Right renal cortex interstitium (tissue), 3 donors: ENCODE measurements at places on chromosomes 16 and 17. TPM values are rescaled to one million over a fixed set of nuclear protein-coding genes. Genes with fewer than 3 reads are reported as not detected.

DNA sequence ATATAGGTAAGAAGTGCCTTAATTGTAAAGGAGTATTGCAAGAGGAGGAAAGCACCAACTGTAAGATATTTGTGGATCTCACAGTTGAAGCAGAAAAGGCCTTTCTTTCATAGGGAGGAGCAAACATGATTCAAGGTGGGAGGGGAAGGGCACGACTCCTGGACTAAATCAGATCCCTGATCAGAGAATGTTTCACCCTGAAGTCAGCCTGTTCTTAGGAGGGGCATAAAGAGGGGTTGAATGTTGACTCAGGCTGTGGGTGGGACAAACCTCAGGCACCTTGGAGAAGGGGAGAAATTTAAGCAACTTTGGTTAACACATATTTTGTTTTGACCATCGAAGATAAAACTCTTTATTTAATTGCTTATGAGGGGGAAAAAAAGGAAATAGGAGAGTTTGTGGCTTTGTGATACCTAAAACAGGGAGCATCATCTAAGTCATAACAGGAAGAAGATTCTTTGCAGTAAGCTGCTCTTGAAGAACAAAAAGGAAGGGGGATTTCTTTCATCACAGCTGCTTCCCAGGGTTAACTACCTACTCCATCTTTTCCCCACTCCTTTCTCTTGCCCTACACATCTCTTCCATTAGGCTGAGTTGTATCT lies 158.6 kb upstream of the ZNF267 start:
- DNase-seq: no peak

DNA sequence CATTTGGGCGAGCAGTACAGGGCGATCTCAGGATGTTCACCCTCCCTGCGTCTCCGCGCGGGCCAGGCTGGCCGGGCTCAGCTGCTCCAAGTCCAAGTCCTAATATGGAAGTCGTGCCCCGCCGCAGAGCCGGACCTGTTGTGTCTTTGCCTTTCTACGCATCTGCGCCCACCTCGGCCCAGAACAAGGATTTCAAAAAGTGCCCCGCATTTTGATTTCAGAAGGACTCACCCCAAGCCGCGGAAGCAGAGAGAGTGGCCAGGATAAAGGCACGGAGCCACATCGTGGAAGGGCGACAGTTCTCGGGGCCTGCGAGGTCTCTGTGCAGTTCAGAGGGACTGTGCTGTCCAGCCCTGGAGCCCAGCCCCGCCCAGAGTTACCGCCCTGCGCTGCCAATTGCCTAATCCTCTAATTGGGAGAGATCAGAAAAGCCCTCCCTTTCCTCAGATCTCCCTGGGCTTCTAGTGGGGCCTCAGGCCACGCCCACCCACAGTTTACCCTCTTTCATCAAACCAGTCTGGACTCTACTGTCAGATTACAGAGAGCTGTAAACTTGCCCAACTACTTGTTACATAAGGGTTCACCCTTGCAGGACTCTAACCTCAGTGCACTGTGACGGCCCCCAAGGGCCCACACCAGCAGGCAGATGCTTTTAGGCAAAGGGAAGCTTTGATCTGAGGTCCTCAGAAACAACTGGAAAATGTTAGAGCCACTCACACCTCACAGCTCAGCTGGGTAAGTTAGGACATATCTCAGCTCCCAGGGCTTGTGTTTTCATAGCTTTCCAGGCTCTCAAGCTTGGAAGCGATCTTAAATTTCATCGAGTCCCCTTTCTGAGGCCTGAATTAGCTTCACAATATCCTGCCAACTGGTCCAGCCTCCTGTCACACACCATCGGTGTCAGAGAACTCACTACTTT lies at the start of gene CES1:
TSS of gene CES1 (minus strand) at position 324 of the 919 bp plus-strand sequence. CDS start at position 283, 41 bp downstream.
- DNase-seq: no peak

GRCh38 chr17:79974566-79975497 lies 60.8 kb downstream of the TBC1D16 start:
- no peak for DNase-seq

Gene CIBAR2
- polyA plus RNA-seq: 0.21 TPM

- no peak for DNase-seq
Measured at GRCh38 chr17:41653421-41653820, 29.0 kb upstream of the KRT17 start.

DNA sequence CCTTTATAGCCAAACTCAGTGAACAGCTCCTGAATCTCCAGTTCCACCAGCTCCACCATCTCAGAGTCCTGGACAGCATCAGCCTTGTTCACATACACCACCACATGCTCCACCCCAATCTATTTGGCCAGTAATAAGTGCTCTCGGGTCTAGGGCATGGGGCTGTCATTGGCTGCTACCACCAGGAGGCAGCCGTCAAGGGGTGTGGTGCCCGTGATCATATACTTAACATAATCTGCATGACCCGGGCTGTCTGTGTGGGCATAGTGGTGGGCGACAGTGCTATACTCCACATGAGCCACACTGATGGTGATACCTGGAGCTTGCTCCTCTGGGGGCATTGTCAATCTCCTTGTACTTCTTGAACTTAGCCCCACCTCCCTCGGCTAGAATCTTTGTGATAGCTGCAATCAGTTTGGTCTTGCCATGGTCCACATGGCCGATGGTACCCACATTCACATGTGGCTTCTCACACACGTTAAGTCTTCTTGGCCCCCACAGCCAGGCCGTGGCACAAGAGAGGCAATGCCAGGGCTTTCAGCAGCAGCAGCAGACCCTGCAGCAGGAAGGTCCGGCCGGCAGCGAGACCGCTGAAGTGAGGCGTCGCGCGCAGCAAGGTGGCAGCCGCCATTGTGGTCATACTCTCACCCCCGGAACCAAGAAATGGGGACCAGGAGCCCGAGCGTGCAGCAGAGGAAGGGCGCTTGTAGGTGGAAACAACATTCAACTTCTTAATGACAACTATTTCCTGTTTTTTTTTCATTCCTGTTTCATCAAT lies 210.3 kb upstream of the WSB1 start:
- DNase-seq: no peak

GRCh38 chr17:81570964-81571363 lies 18.8 kb upstream of the FAAP100 start:
- no peak for DNase-seq

- DNase-seq: no peak
Measured at GRCh38 chr17:80416940-80417293, 1.9 kb downstream of the ENDOV start.

Gene LDHD
- 4.9 TPM for polyA plus RNA-seq

Gene CNTD1
- polyA plus RNA-seq: 2.0 TPM

DNA sequence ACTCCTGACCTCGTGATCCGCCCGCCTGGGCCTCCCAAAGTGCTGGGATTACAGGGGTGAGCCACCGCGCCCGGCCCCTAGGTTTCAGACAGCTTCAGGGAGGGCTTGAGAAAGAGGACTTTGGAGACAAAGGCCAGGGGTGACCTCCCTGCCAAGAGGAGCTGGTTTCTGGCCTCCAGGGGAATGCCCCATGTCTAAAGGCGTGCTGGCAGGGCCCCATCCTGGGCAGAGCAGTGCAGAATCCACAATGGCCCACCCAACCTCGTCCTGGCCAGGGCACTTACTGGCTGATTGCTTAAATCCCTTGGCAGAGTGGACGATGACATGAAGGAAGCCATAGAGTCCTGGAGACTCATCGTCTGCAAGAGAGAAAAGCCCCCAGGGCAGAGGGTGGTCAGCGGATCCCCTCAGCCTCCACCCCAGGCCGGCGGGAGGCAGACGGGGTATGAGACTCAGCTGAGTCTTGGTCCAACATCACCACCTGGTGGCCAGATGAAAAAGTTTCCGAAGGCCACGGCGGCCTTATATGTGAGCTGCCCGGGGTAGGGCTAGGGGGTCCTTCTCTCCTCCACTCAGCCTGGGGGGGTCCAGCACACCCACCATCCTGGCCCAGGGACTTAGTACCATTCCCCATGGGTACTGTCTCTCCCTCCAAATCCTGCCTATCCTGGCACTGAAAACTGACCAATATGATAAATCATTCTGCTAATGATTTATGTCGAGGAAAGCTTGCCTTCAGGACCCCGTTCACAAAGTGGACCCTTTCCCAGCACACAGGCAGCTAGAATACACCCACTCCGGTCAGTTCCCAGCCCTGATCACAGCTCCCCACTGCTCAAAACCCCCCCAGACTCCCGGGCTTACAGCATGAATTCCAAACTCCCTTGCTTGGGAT lies 59.1 kb downstream of the TIMM22 start:
- DNase-seq: no peak

Gene ADAD2
- not detected for polyA plus RNA-seq

DNA sequence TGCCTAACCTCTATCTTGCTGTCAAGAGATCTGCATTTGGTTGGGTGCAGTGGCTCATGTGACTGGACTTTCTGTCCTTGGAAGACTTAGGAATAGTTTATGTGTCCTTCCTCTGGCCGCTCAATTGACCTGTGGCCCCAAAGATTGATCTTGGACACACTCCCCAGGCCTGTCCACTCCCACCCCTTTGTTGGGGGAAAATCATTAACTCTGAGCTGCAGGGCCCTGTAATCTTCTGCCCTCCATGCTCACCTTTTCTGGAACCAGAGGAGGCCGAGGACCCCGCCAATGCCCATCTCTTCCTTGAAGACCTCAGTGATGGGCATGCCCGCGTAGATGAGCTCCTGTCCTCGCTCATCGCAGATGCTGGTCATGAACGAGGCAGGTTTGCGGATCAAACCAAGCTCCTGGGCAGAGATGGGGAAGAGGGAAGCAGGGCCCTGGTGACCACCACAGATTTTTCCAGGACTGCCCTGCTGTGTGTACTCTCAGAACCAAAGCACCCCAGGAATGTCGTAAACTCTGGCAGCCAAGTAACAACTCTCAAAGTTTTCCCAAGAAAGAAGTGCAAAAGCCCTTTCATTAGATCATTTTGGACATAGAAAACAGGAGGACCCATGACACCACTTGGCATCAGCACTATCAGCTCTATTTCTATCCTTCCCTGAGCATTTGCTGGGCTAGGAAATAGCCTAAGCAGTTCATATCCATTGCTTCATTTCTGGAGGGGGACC lies 8.5 kb upstream of the KLHL11 start:
- DNase-seq: no peak

Gene LGALS9B
- not detected for polyA plus RNA-seq

Gene PDIA2
- polyA plus RNA-seq: 1.4 TPM

DNA sequence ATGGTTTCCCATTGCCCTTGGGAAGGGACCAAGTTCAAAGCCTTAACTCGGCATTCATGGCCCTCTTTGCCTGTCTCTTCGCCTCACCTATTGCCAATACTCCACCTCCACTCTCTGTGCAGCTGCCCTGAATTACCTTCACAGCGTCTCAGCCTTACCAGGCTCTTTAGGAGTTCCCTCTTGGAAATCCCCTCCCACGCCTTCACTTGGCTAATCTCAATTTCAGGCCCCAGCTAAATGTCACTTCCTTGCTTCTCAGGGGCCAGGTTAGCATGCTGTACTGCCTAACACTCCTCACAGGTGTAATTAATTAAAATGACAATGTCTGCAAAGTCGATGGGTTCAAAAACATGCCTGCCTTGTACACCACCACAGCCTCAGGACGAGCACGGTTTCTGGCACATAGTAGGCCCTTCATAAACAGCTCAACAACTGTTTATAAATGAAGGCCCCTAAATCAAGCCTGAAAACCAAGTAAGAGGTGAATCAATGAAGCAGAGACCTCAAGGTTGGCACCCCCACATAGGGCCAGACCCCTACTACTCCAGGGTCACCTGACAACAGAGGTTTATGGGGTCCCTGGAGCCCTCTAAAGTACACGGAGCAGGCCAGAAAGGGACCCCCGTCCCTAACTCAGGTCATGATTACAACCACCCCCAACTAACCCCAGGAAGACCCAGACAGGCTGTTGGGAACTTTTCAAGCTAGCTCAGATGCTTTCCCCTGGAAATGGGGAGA lies 11.2 kb upstream of the EEF2K start:
- no peak for DNase-seq
